Psoas muscle (tissue), 8 donors: ENCODE measurements at places on chromosomes 7 and 10. TPM values are rescaled to one million over a fixed set of nuclear protein-coding genes. Genes with fewer than 3 reads are reported as not detected.

DNA sequence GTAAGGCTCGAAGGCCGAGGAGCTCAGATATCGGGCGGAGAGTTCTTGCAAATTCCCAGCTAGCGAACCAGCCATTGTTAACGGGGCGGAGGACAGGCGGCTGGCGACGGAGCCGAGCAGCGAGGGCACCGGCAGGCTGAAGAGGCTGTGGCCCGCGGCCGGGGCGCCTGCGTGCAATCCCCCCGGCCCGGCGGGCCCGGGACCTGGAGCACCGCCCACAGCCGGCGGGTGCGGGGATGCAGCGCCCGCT lies 4.1 kb downstream of the VAX1 start:
- DNase-seq: no peak
- no peaks in the 10 kb centered on the region for H3K36me3 ChIP-seq
- no peaks in the 10 kb centered on the region for H3K4me1 ChIP-seq
- H3K27me3 ChIP-seq: peaks cover 47% of the 10 kb centered on the region

LEP gene
- 0.30 TPM for total RNA-seq

DNA sequence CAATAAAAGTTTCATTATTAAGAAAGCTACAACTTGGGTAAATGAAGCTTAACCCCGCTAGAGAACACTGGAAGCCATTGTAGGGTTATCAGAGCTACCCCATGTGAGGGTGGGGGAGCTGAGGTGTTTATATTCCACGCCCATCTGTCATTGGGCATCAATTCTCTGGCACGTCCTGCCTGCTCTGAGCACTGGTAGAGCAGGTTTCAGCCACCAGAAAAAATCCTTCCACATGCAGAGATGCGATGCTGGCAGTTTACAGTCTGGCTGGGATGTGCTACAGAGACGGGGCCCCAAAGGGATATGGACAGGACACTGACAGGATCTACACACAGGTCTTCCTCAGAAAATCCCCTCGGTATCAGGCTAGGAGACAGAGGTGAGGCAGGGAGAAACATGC lies 15.9 kb upstream of the RAPGEF5 start:
- H3K36me3 ChIP-seq: no peaks in the 10 kb centered on the region
- H3K4me1 ChIP-seq: no peaks in the 10 kb centered on the region
- H3K27ac ChIP-seq: no peak overlapping the region
- no peak overlapping the region for H3K4me3 ChIP-seq
- no peak for DNase-seq

GRCh38 chr7:149559711-149560110 lies 62.1 kb upstream of the ZNF746 start:
- peaks cover 3% of the 10 kb centered on the region for H3K4me1 ChIP-seq
- no peak for DNase-seq
- H3K27ac ChIP-seq: no peak overlapping the region
- H3K36me3 ChIP-seq: peaks cover 33% of the 10 kb centered on the region
- no peaks in the 10 kb centered on the region for H3K27me3 ChIP-seq

DNA sequence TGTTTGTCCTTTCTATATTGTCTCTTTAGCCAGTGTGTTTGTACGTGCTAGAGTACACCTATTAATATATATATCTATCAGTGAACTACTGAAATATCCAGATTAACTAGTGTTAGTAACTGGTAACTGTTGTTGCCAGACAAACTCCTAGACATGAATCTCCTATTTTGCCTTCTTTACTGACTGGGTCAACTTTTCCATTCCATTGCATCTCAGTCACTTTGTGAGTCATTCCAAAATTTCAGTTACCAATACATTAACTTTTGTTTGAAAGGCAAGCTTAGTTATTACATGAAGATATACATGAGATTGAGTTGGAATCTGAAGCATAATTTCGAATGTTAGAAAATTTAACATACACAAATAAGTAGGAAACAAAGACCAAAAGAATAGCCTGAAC lies 51.4 kb downstream of the BTAF1 start:
- H3K27me3 ChIP-seq: no peaks in the 10 kb centered on the region
- peaks cover 47% of the 10 kb centered on the region for H3K36me3 ChIP-seq
- no peak overlapping the region for H3K27ac ChIP-seq

GRCh38 chr7:86978808-86979506 lies 80.5 kb downstream of the ELAPOR2 start:
- DNase-seq: no peak
- peaks cover 19% of the 10 kb centered on the region for H3K4me1 ChIP-seq
- no peak overlapping the region for H3K27ac ChIP-seq
- no peaks in the 10 kb centered on the region for H3K27me3 ChIP-seq

TMEM229A gene
- not detected for total RNA-seq

MACROH2A2 gene
- 6.0 TPM for total RNA-seq

DNA sequence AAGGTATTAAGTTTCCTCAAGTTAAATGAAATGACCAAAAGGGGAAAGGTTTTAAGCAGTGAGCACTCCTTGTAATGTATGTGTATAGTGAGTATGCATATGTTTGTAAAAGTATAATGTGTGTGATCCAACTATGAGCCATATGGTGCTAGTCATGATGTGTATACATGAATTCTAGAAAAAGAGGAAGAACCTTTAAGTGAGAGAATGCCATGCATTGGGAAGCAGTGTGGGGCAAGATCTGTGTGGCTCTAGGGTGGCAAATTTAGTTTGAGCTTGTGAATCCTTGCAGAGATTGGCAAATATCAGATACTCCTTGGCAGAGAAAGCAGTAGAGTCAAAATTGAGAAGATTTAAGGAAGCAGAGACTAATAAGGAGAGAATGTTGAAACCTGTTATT lies 435.0 kb downstream of the AUTS2 start:
- H3K27ac ChIP-seq: no peak overlapping the region
- H3K36me3 ChIP-seq: no peaks in the 10 kb centered on the region
- DNase-seq: no peak
- H3K27me3 ChIP-seq: no peaks in the 10 kb centered on the region
- no peak overlapping the region for H3K4me3 ChIP-seq

DNA sequence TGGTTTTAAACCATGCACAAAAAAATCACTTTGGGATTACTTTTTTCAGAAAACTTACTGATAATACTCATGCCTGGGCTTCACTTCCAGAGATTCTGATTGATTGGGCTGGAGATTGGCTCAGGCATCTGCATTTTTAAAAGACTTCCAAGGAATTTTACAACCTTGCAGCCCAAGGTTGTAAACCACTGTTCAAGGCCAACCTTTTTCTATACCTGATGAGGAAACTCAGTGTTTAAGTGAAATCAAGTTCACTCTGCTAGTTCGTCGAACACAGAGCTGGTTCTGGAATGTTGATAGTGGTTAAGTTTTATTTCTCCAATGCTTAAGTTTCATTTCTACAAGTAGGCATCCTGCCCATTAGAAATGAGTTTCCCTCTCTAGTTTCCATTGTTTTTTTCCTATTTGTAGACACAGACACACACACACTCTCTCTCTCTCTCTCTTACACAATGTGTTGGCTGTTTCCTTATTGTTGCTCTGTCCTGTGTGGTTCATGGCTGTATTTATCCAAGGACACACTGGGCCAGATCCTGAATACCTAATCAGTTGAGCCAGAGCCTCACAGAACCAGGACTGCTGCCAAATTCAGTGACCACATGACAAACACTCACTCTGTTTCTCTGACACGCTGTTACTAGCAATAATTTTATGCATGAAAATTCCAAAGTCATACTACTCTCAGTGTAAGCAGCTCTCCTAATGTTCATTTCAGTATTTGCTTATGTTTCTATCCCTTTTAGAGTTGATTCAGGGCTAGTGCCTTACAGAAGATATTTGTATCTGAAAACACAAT lies 3.7 kb upstream of the IFIT1B start:
- no peaks in the 10 kb centered on the region for H3K27me3 ChIP-seq
- H3K36me3 ChIP-seq: no peaks in the 10 kb centered on the region
- H3K4me1 ChIP-seq: peaks cover 20% of the 10 kb centered on the region
- peak; percentile 75 for DNase-seq
- H3K27ac ChIP-seq: peak overlapping the region; percentile 84

ITPRID1 gene
- total RNA-seq: not detected

DNA sequence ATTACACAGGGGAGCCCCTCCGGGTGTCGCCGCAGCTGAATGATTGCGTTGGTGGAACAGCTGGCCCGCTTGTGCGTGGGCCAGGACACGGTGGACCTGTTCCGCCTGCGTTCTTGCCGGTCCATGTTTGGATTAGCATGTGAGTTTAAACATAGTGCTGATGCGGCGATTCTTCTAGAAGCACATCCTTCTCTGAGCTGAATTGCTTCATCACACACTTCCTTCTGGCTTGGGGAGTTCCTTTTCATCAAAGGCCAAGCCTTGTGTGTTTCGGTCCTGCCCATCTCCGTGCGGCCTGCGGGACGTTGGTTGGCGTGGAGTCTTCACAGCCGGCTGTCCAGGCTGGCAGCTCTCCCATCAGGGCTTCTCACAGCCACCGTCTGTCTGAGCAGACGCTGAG lies 45.5 kb upstream of the SLC29A4 start:
- DNase-seq: peak; percentile 77
- H3K36me3 ChIP-seq: no peaks in the 10 kb centered on the region
- no peak overlapping the region for H3K27ac ChIP-seq

GRCh38 chr7:78002715-78003114 lies 204.1 kb downstream of the PHTF2 start:
- no peaks in the 10 kb centered on the region for H3K36me3 ChIP-seq
- H3K4me1 ChIP-seq: no peaks in the 10 kb centered on the region
- H3K4me3 ChIP-seq: no peak overlapping the region
- no peaks in the 10 kb centered on the region for H3K27me3 ChIP-seq
- no peak for DNase-seq
